Activated naive CD8-positive, alpha-beta T cell treated with anti-CD3 and anti-CD28 coated beads, Interleukin-2, amount 10 ng/mL, durations not matched to agents 7 days and 5 days (primary cell): ENCODE measurements at places on chromosomes 7 and 10. TPM values are rescaled to one million over a fixed set of nuclear protein-coding genes. Genes with fewer than 3 reads are reported as not detected.
A peak's percentile ranks its signal among the peaks of the same experiment; 100 is the strongest.

The GHRHR gene
- not detected for total RNA-seq

GRCh38 chr7:21941611-21942141, 4.0 kb downstream of the CDCA7L start:
- peak overlapping the region; percentile 50 for H3K4me3 ChIP-seq
- H3K27ac ChIP-seq, result peak overlapping the region; percentile 23
- peaks cover 37% of the 10 kb centered on the region for H3K36me3 ChIP-seq
- no peak for DNase-seq
- H3K27me3 ChIP-seq, result no peaks in the 10 kb centered on the region

- no peaks in the 10 kb centered on the region for H3K27me3 ChIP-seq
- no peak overlapping the region for H3K4me3 ChIP-seq
- H3K4me1 ChIP-seq, result no peaks in the 10 kb centered on the region
- no peaks in the 10 kb centered on the region for H3K36me3 ChIP-seq
- no peak overlapping the region for H3K27ac ChIP-seq
These were observed 23.7 kb upstream of the FOXL3 start for GRCh38 chr7:265998-266850.

GRCh38 chr7:70455925-70456324, 676.0 kb upstream of the GALNT17 start:
- H3K4me3 ChIP-seq, result no peak overlapping the region
- no peak overlapping the region for H3K27ac ChIP-seq
- H3K36me3 ChIP-seq, result no peaks in the 10 kb centered on the region
- H3K4me1 ChIP-seq, result peaks cover 9% of the 10 kb centered on the region
- H3K27me3 ChIP-seq, result peaks cover 1% of the 10 kb centered on the region

The NPC1L1 gene
- not detected for total RNA-seq

DNA sequence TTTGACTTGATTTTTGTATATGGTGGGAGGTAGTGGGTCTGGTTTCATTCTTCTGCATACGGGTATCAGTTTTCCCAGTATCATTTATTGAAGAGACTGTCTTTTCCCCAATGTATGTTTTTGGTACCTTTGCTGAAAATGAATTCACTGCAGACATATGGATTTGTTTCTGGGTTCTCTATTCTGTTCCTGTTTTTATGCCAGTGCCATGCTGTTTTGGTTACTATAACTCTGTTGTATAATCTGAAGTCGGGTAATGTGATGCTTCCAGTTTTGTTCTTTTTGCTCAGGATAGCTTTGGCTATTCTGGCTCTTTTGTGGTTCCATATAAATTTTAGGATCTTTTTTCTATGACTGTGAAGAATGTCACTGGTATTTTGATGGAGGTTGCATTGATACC, 836 bp downstream of the ECD start:
- H3K4me1 ChIP-seq, result peaks cover 33% of the 10 kb centered on the region
- peaks cover 19% of the 10 kb centered on the region for H3K36me3 ChIP-seq
- DNase-seq, result no peak
- H3K4me3 ChIP-seq, result peak overlapping the region; percentile 99

DNA sequence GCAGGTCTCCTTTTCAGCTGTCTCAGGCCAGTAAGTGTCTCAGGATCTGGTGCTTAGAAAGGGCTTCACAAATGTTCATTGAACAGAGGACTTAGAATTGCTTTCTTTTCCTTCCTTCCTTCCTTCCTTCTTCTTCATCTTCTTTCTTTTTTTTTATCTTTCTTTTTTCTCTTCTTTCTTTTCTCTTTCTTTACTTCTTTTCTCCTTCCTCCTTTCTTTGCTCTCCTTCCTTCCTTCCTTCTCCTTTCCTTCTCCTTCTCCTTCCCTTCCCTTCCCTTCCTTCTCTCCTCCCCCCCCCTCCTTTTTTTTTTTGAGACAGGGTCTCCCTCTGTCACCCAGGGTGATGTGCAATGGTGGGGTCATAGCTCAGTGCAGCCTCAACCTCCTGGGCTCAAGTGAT, 34.6 kb downstream of the COL26A1 start:
- peaks cover 20% of the 10 kb centered on the region for H3K27me3 ChIP-seq
- H3K36me3 ChIP-seq, result no peaks in the 10 kb centered on the region
- DNase-seq, result no peak
- no peak overlapping the region for H3K27ac ChIP-seq

The VGF gene
- total RNA-seq, result 0.14 TPM

DNA sequence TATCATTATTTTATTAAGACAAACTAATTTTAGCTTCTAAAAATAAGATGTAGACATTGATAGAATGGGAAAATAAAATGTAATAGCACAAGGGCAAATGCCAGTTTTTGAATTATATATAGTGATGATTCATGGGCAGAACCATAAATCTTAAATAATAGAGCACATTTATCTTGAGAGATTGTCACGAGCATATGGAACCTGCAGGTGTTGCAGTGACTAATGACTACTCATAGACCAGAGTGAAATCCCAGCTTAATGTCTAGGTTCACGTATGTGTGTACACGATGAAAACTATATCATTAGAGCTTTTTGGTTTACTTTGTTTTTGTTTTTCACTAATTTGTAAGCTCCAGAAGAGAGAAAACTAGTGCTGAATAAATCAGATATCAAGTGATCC, 150.2 kb upstream of the CACNA2D1 start:
- peaks cover 6% of the 10 kb centered on the region for H3K27me3 ChIP-seq
- H3K4me1 ChIP-seq, result no peaks in the 10 kb centered on the region
- H3K4me3 ChIP-seq, result no peak overlapping the region
- no peak for DNase-seq
- no peaks in the 10 kb centered on the region for H3K36me3 ChIP-seq

DNA sequence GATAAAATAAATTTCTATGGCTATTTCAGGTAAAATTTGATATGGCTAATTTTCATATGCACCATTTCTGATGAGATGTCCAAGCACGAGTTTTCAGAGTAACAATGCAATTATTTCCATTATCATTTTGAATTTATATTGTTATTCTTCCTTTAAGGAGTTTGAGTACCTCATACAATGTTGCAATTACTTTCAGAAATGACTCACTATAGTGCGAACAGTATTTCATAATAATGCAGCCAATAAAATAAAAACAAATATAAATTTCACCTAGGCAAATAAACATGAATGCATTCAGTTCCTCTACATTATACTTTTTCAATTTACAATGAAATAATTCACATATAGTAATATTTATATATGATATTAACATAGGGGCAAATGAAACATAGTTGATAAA, 78.8 kb upstream of the LRRN3 start:
- peaks cover 4% of the 10 kb centered on the region for H3K36me3 ChIP-seq
- H3K4me3 ChIP-seq, result peak overlapping the region; percentile 85
- no peaks in the 10 kb centered on the region for H3K27me3 ChIP-seq
- no peak for DNase-seq

DNA sequence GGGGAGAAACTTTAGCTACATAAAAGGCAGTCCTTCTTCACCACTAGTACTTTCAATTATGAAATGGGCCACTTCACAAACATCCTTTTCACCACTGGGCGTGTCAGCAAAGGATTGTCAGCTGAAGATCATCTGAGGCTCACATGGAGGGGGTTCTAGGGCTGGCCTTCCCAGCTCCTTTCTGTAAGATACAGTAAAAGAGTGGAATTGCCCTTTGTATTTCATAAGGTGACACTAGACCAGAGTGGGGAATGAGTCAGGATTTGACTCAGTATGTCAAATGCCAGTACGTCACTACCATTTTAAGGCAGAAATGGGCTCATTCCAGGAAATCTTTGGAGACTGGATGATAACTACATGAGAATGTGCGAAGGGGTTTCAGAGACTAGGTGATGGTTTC, 21.2 kb upstream of the BLOC1S2 start:
- no peak overlapping the region for H3K27ac ChIP-seq
- DNase-seq, result no peak
- H3K4me3 ChIP-seq, result no peak overlapping the region
- no peaks in the 10 kb centered on the region for H3K36me3 ChIP-seq

The ZC3HAV1 gene
- total RNA-seq, result 136 TPM

- no peaks in the 10 kb centered on the region for H3K27me3 ChIP-seq
- H3K4me3 ChIP-seq, result no peak overlapping the region
- no peaks in the 10 kb centered on the region for H3K4me1 ChIP-seq
- no peaks in the 10 kb centered on the region for H3K36me3 ChIP-seq
- DNase-seq, result no peak
These were observed 43.4 kb downstream of the SORBS1 start for GRCh38 chr10:95517536-95518454.

- H3K4me3 ChIP-seq, result no peak overlapping the region
- H3K36me3 ChIP-seq, result peaks cover 18% of the 10 kb centered on the region
These were observed 8.2 kb downstream of the SLK start for GRCh38 chr10:103975169-103975568.

DNA sequence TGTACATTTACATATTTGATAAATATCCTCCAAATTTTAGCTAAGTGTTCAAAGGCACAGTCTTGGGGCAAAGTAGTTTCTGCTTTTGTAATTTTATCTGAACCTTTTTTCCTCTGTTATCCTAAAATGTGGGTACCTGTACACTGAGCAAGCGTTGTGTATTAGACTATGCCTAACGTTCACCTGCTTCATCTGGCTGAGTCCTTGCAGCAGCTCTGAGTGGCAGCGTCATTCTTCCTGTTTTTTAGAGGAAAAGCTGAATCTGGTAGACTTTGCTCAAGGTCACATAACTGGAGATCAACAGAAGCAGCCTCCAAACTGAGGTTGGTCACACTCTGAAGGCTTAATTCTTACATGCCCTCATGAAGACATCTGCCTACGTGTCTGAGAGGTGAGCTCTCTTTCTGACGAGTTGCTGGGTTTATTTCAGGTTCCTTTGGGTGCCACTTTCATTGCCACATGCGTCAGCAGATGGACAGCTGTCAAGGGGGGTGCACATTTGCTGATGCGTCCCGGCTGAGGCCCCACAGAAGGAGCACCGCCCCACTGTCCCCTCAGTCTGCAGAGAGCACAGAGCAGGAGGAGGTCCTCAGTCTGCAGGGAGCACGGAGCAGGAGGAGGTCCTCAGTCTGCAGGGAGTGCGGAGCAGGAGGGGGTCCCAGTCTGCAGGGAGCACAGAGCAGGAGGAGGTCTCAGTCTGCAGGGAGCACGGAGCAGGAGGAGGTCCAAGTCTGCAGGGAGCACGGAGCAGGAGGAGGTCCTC, 406.5 kb upstream of the SHH start:
- DNase-seq, result no peak
- H3K4me1 ChIP-seq, result no peaks in the 10 kb centered on the region
- H3K27me3 ChIP-seq, result peaks cover 4% of the 10 kb centered on the region
- H3K4me3 ChIP-seq, result no peak overlapping the region

DNA sequence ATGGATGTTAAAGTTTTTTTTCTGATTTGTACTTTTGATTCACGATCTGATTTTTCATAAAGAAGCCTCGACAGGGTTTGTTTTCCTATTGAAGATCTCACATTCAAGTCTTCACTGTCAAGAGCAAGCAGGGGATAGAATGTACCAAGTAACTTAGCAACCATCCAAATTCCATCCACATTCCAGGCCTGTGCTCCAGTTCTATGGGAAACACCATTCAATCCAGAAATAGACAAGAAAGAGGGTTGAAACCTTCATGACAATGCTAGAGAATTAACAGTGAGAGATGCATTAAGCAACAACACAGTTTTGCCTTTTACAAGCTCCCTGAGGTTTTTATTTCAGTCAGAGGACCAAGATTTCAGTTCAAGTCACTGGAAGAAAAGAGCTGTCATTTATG, 300.2 kb downstream of the NEBL start:
- H3K4me3 ChIP-seq, result no peak overlapping the region
- no peaks in the 10 kb centered on the region for H3K4me1 ChIP-seq
- no peak for DNase-seq
- H3K27ac ChIP-seq, result no peak overlapping the region
- no peaks in the 10 kb centered on the region for H3K27me3 ChIP-seq

- no peak overlapping the region for H3K4me3 ChIP-seq
- H3K36me3 ChIP-seq, result peaks cover 17% of the 10 kb centered on the region
- no peak for DNase-seq
- H3K27ac ChIP-seq, result no peak overlapping the region
These were observed 36.4 kb downstream of the ZNF438 start for GRCh38 chr10:30995081-30995770.

The MAP3K8 gene
- 27.7 TPM for total RNA-seq

DNA sequence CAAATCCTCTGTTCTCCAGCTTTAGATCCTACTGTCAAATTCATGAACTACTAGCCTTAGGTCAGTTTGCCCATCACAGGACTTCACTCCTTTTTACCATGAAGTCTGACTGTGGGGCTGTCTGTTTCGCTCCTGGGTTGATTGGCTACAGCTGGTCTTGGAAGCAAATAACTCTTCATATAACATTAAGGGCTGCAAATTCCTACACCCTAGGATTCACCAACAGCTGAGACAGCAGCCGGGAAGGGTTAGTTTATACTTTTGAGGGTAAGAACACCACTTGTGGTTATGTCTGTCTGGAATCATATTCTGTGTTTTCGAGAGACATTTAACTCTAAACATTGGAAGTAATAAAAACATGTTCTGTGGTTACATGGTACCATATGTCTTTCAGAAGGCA, 55.9 kb upstream of the KIAA1217 start:
- H3K4me1 ChIP-seq, result no peaks in the 10 kb centered on the region
- no peaks in the 10 kb centered on the region for H3K27me3 ChIP-seq
- no peak overlapping the region for H3K4me3 ChIP-seq
- no peaks in the 10 kb centered on the region for H3K36me3 ChIP-seq

DNA sequence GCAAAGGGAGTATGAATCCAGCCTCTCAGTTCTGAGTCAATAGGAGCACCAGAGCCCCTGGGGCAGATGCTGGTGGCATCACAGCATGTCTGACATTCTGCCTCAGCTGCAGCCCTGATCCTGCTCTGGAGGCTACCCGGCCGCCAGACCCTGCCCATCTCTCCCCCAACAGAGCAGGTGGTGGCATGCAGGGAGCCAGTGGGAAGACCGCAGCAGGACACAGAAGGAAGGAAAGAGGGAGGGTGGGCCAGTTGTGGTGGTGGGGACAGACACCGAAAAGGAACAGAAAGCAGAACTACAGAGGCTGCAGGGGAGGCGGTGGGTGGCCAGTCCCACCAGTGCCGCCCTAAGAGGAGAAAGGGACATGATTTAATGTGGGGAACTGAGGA, 35.3 kb downstream of the BLNK start:
- no peaks in the 10 kb centered on the region for H3K36me3 ChIP-seq
- no peak for DNase-seq
- no peaks in the 10 kb centered on the region for H3K27me3 ChIP-seq
- H3K27ac ChIP-seq, result no peak overlapping the region

GRCh38 chr7:35646289-35647023, 48.5 kb downstream of the HERPUD2 start:
- no peak for DNase-seq
- H3K27ac ChIP-seq, result no peak overlapping the region
- peak overlapping the region; percentile 23 for H3K4me3 ChIP-seq
- no peaks in the 10 kb centered on the region for H3K27me3 ChIP-seq
- peaks cover 24% of the 10 kb centered on the region for H3K4me1 ChIP-seq

- H3K36me3 ChIP-seq, result no peaks in the 10 kb centered on the region
- H3K27me3 ChIP-seq, result peaks cover 16% of the 10 kb centered on the region
- H3K4me1 ChIP-seq, result peaks cover 2% of the 10 kb centered on the region
- H3K27ac ChIP-seq, result no peak overlapping the region
- H3K4me3 ChIP-seq, result no peak overlapping the region
These were observed 9.0 kb upstream of the STARD3NL start for GRCh38 chr7:38168890-38169570.

DNA sequence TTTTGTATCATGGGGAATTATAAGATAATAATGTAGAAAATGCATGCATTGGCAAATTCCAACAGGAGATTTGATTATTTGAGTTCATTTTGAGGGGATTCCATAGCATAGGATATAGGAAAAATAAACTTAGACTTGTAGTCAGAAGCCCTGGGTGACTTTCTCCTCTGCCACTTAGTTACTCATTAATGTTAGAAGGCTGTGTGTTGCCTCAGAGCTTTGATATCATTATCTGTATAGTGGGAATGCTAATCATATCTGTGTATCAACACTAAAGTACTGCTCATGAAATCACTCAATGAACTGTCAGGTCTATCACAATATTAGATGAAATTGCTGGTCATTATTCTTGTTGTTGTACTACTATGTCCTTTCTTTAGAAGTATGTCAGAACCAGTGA, 23.0 kb upstream of the TEX47 start:
- no peak overlapping the region for H3K4me3 ChIP-seq
- H3K27me3 ChIP-seq, result no peaks in the 10 kb centered on the region
- H3K4me1 ChIP-seq, result no peaks in the 10 kb centered on the region
